ENCODE measurements at places on chromosomes 11 and 22. TPM values are rescaled to one million over a fixed set of nuclear protein-coding genes. Genes with fewer than 3 reads are reported as not detected.

TSGA10IP gene
- total RNA-seq = not detected

OR10AG1 gene
- not detected for total RNA-seq

TRIM22 gene
- 0.81 TPM for total RNA-seq

CHRDL2 gene
- 4.6 TPM for total RNA-seq

SEC14L2 gene
- total RNA-seq = 52.1 TPM

PICALM gene
- 77.9 TPM for total RNA-seq

DGAT2 gene
- 1.7 TPM for total RNA-seq

PATE4 gene
- not detected for total RNA-seq

SCN3B gene
- total RNA-seq = 0.08 TPM

APOBEC3H gene
- not detected for total RNA-seq

TREH gene
- not detected for total RNA-seq

TYMP gene
- 7.8 TPM for total RNA-seq

IGLL1 gene
- total RNA-seq = not detected

ZC3H12C gene
- total RNA-seq = 10.5 TPM

PATE2 gene
- total RNA-seq = not detected

APOL5 gene
- not detected for total RNA-seq

LSP1 gene
- total RNA-seq = 2.7 TPM

MS4A15 gene
- total RNA-seq = not detected
